Activated T-helper 1 cell treated with Interleukin-2 at 50 U/mL for 16 hours (primary cell): ENCODE measurements at places on chromosomes 4 and X.

GRCh38 chr4:119833611-119834010 lies 205.0 kb upstream of the PDE5A start:
- no peak for DNase-seq

GRCh38 chr4:81211956-81212355 lies 3.1 kb downstream of the PRKG2 start:
- no peak for DNase-seq

- DNase-seq, result no peak
Observed at GRCh38 chr4:75477201-75477600, 37.0 kb downstream of the RCHY1 start.

- DNase-seq, result no peak
Observed at GRCh38 chr4:8427761-8428287, 12.7 kb downstream of the ACOX3 start.

DNA sequence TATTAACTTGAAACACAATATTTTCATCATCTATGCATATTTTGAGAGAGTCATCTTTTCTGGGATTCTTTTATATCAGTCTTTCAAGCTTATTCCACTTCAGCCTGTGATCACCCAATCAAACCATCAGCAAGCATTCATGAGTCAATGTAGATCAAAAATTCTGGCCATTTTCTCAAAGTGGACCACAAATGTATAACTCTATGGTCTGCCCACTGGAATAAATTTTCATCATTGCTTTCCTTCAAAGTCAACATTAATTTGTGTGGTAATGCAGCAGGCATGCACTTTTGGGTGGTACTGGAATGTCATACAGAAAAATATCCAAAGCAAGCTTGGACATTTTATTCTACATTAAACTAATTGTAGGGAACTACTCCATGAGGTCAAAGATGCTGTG lies 1013.0 kb downstream of the STIM2 start:
- DNase-seq, result no peak

- no peak for DNase-seq
Observed at GRCh38 chr4:46870411-46870810, 38.6 kb downstream of the COX7B2 start.
